ENCODE measurements at places on chromosomes 6 and 20. TPM values are rescaled to one million over a fixed set of nuclear protein-coding genes. Genes with fewer than 3 reads are reported as not detected.

RUNX2 gene
- total RNA-seq = 0.26 TPM

FNDC11 gene
- total RNA-seq = 0.34 TPM

C20orf144 gene
- not detected for total RNA-seq

- no peak within 1 kb of the TSS for H3K27ac ChIP-seq
- no peaks in the 10 kb centered on the region for H3K36me3 ChIP-seq
- DNase-seq = no peak
- no peak within 1 kb of the TSS for H3K4me3 ChIP-seq
These were observed at the start of gene HNF4A for GRCh38 chr20:44355498-44356352. HNF4A (plus strand) TSS chr20:44355699; CDS start chr20:44355805, 106 bp downstream.

DNA sequence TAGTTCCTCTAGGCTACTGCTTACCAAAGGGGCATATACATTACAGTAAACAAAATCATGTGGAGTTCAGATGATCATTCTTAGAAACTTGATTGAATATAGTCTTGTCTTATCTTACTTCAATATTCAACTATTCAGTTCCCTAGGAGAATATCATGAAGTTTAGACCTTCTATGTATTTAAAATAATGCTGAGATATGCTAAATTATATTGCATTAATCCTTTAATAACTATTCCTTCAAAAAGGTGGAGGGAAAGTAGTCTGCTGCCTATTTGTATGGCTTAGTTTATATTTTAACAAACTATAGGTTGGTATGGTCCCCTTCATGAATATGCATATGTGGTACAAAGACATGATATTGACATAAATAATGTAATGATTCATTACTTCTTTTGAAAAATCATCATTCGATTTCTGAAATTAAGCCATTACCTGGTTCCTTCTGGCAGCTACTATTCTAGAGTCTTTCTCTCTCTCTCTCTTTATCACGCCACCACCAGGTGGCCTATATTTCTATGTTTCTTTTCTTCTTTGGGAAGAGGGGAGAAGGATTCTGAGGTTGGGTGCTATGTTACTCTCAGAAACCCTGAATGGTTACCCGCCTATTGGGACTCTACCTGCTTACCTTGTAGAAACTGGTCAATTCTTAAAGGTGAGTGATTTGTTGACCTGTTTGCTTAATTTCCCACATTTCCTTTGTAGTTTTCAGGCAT is 855.8 kb downstream of the HACE1 start:
- H3K27me3 ChIP-seq = no peaks in the 10 kb centered on the region
- no peak overlapping the region for H3K27ac ChIP-seq
- H3K4me3 ChIP-seq = no peak overlapping the region
- H3K4me1 ChIP-seq = no peaks in the 10 kb centered on the region
- DNase-seq = no peak

- no peaks in the 10 kb centered on the region for H3K4me1 ChIP-seq
- no peaks in the 10 kb centered on the region for H3K36me3 ChIP-seq
- H3K4me3 ChIP-seq = no peak overlapping the region
- no peaks in the 10 kb centered on the region for H3K27me3 ChIP-seq
These were observed 103.2 kb upstream of the SUPT3H start for GRCh38 chr6:45480752-45481415.

DNA sequence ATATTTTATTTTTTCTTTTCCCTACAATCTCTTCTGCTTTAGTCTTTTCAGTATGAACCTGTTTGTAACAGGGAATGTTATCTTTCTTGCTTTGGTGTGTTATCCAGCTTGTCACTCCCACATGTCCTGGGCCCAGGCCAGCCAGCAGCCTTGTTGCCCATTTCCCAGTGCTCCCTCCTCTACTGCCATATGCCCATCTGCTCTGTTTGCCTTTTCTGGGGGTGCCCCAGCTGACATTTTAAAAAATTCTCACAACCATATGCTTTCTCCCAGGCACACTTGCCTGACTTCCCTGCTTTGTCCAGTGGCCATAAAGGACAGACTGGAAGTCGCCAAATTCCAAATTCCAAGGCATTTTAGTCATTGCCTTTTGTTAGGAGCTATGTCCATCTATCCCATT is 23.6 kb upstream of the LMBRD1 start:
- no peaks in the 10 kb centered on the region for H3K36me3 ChIP-seq
- no peaks in the 10 kb centered on the region for H3K4me1 ChIP-seq
- no peaks in the 10 kb centered on the region for H3K27me3 ChIP-seq
- no peak overlapping the region for H3K4me3 ChIP-seq
- no peak for DNase-seq
- no peak overlapping the region for H3K27ac ChIP-seq

DNA sequence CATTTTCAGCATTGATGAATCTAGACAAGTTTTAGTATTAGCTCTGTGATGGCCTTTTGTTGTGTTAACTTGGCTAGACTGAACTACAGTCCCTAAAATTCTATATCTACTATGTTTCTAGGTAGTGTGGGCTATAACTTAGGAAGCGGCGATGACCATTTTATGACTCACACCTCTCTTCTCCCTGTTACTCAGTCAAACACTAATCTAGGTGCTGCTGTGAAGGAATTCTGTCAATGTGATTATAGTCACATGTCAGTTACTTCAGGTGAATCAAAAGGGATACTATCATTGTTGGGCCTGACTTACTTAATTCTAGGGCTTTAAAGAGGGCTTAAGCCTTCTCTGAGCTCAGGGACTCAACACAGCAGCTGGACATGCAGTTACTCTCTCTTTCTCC is 691.5 kb upstream of the MAP3K7 start:
- no peak overlapping the region for H3K27ac ChIP-seq
- H3K4me1 ChIP-seq = no peaks in the 10 kb centered on the region
- H3K4me3 ChIP-seq = no peak overlapping the region

- no peak for DNase-seq
- no peaks in the 10 kb centered on the region for H3K27me3 ChIP-seq
- peak within 1 kb of the TSS; percentile 32 for H3K4me3 ChIP-seq
- H3K27ac ChIP-seq = peak within 1 kb of the TSS; percentile 72
These were observed at the start of gene RAET1E for GRCh38 chr6:149897855-149898744. RAET1E (minus strand) TSS chr6:149898113; CDS start chr6:149890901, 7,212 bp downstream.

All from uterus (tissue), 4 donors.